K562 (cell line): ENCODE measurements at places on chromosomes 16 and 17. TPM values are rescaled to one million over a fixed set of nuclear protein-coding genes. Genes with fewer than 3 reads are reported as not detected.

Gene PHOSPHO1
- 0.13 TPM in 1 of 2 replicates, not detected in the other for total RNA-seq

Gene MED9
- 15.3 and 15.5 TPM in 2 replicates for total RNA-seq

DNA sequence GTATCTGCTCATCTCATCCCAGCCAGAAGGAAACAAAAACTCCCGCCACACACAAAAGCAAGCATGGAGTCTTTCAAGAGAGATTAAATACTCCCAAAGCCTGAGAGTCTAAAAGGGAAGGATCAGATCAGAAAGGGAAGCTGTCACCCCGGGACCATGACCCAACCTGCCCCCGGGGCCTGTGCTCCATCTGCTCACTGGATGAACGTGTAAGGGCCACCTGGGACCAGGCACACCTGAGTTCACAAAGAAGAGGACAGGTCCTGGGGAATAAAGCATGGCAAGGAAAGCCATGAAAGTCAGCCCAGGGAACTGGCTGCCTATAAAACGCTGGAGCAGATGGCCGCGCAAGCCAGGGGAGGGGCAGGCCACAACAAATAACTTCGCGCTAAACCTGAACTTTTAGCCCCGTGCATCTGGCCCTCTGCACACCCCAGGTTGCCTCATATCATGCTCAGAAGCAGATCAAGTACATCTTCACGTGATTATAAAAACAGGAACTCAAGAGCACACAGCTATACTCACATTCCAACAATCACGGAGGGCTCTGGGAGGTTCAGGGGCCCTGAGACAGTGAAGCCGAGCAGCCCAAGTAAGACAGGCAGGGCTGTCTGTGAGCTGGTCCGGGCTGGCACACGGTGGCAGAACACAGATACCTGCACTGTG lies 3.4 kb downstream of the TMEM11 start:
- DNase-seq = no peak
- H3K4me1 ChIP-seq = peaks cover 16% of the 10 kb centered on the region
- no peaks in the 10 kb centered on the region for H3K27me3 ChIP-seq
- H3K36me3 ChIP-seq = peaks cover 50% of the 10 kb centered on the region; the same call in 2 of the 3 replicates
- H3K4me3 ChIP-seq = no peak overlapping the region

DNA sequence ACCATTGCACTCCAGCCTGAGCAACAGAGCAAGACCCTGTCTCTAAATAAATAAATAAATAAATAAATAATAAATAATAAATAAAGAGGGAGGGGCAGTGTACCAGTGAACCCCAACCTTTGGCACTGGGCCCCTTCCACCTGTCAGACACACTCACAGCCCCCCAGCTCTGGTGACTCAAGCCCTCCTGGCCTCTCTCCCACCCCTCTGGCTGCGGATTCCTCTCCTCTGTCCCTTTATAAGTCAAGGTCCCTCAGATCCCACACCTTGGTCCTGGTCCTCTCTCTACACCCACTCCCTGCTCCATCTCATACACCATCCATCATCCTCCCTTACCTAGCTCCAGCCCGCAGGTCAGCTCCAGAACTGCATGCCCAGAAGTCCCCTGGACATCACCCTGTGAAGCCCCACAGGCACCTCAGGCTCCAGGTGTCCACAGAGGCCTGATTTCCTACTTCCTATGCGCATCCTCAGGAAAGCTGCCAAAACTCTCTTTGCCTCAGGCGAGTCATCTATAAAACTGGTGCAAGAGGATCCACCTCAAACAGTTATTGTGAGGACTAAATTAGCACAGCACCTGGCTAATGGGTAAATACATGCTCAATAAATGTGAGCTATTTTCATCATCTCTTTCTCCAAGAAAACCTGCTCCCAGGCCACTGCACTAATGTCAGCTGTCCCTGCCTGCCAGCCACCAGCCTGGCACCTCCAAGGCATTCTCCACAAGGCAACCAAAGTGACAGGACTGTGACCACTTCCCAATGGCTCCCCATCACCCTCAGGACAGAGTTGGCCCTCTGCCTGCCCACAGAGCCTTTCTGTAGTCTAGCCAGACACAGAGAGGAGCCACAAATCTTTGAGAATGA lies 46.8 kb downstream of the BEAN1 start:
- DNase-seq = no peak
- H3K4me3 ChIP-seq = no peak overlapping the region
- no peaks in the 10 kb centered on the region for H3K36me3 ChIP-seq

- no peak overlapping the region for H3K27ac ChIP-seq
- no peak overlapping the region for H3K4me3 ChIP-seq
- DNase-seq = no peak
- no peaks in the 10 kb centered on the region for H3K4me1 ChIP-seq
- peaks cover 39% of the 10 kb centered on the region for H3K27me3 ChIP-seq
Observed at GRCh38 chr17:62868723-62869122, 60.6 kb upstream of the MARCHF10 start.

DNA sequence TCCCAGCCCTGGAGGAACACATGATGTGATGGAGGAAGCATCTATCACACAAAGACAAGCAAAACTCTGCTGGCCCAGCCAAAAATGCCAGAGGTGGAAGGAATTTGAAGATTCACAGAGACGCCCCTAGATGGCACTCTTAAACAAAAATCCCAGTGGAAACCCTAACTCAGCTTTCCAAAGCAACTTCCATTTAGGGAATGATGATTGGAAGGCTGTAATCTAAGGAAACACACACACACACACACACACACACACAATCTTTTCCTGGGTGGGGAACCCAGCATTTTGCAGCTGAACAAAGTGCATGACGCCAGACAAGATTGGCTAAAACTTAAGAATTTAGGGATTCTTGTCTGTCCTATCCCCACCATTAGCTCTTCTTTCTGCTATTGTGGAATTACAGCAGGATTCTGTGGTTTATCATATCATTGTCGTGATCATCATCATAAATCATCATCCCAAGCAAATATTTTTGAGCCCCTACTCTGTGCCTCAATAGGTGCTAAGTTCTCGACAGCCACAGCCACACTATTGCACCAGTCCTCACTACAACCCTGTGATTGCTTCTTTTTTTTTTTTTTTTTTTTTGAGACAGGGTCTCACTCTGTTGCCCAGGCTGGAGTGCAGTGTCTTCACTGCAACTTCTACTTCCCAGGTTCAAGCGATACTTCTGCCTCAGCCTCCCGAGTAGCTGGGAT lies 1.6 kb upstream of the LDAF1 start:
- no peaks in the 10 kb centered on the region for H3K27me3 ChIP-seq
- peaks cover 10% of the 10 kb centered on the region; the same call in 2 of the 3 replicates for H3K36me3 ChIP-seq
- peaks cover 10% of the 10 kb centered on the region for H3K4me1 ChIP-seq
- no peak overlapping the region for H3K27ac ChIP-seq
- peak; percentile 53 for DNase-seq

GRCh38 chr17:19281161-19281560 lies 44.0 kb downstream of the EPN2 start:
- H3K36me3 ChIP-seq = peaks cover 6% of the 10 kb centered on the region; the same call in 1 of the 3 replicates
- peaks cover 10% of the 10 kb centered on the region for H3K4me1 ChIP-seq
- H3K4me3 ChIP-seq = no peak overlapping the region
- no peak for DNase-seq
